ENCODE measurements at places on chromosomes 2 and 18. TPM values are rescaled to one million over a fixed set of nuclear protein-coding genes. Genes with fewer than 3 reads are reported as not detected.
A peak's percentile ranks its signal among the peaks of the same experiment; 100 is the strongest.

COPS7B gene
- total RNA-seq = 39.4 TPM

DNA sequence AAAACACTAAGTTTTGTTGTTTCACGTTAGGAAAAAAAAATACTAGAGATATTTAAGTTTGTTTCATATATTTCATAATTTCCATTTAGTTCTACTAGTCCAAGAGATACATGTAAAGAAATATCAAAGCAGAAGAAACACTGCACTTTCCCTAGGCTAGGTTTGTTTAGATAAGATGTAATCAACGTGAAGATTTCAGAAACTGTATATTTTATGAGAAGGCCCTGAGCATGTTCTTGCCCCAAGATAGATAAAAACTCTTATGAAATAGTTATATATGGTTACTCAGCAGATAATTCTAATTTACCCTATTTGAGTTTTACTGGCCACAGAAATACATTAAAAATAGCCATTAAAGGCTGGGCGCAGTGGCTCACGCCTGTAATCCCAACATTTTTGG is 143.6 kb upstream of the CBLN2 start:
- DNase-seq = no peak

GRCh38 chr18:56470406-56471351 is 167.7 kb downstream of the TXNL1 start:
- no peak for DNase-seq

- no peak for DNase-seq
Observed at GRCh38 chr2:35293261-35293660, 1062.3 kb upstream of the CRIM1 start.

DNA sequence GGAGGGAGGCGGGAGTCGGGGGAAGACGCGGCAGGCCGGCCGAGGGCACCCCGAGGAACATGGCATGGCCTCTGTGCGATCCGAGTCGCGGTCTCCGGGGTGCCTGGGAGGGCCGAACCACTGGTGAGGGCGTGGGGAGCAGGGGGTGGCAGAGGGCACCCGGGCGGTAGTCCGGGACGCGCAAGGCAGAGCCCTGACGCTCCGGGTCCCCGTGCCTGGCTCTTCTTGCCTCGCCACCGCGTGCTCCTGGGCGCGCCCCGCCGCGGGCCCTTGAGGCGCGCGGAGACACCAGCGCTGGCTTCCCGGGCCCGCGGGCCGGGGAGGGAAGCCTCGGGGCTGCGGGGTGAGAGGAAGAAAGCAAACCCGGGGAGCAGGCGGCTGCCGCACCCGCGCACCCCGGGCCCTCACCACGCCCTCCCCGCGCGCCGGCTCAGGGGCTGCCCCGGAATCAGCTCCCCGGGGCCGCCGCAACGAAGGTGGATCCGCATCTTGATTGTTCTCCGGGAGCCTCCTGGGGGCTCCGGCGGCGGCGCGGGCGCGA is 4.3 kb downstream of the SOX11 start:
- DNase-seq = peak; percentile 10

GRCh38 chr2:52861596-52861995 is 906.0 kb upstream of the CHAC2 start:
- peak; percentile 29 for DNase-seq

DNA sequence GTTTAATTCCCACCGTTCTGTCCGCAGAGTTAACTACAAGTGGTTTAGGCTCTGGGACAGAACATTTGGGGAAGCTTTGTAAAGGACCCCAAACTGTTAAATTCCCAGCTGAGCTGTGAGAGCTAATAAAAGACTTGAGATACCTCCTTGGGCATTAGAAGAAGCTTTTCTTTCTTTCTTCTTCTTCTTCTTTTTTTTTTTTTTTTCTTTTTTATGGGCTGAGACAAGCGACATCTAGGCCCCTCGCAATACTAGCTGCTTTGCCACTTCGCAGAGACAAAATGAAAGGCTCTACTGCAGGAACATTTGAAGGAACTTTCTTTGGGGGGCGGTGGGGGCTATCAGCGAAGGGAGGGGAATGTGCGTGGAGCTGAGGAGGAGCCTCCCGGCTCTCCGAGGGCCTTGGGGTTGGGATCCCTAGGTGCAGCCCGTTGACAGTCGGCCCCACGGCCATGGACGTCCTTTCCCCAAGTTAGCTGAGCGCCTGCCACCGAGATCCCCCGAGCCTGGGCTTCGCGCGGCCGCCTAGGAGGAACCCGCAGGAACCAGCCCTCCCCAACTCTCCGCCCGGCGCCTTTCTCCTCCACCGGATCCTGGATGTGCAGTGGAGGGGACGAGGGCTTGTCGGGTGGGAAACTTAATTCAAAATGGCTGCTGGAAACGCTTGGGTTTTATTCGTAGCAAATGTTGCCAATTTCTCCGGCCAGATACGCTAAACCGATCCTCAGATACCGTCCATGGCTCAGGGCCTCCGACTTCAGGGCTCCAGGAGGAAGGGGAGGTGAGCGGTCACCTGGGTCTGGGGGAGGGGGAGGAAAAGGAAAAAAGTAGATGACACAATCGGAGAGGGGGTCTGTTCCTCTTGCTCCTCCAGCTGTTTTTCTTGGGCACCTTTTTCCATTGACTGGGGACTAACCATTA is 4.2 kb downstream of the MEIS1 start:
- DNase-seq = peak; percentile 31

DNA sequence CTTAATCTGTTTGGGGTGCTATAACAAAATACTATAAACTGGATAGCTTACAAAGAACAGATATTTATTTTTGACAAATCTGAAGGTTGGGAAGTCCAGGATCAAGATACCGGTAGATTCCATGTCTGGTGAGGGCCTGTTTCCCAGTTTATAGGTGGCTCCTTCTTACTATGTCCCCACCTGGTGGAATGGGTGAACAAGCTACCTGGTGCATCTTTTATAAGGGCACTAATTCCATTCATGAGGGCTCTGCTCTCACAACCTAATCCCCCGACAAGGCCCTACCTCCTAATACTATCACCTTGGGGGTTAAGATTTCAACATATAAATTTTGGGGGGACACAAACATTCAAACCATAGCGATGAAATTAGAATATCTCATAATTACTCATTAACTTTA is 15.6 kb upstream of the NEMP2 start:
- DNase-seq = no peak

ANKRD53 gene
- total RNA-seq = not detected

DNA sequence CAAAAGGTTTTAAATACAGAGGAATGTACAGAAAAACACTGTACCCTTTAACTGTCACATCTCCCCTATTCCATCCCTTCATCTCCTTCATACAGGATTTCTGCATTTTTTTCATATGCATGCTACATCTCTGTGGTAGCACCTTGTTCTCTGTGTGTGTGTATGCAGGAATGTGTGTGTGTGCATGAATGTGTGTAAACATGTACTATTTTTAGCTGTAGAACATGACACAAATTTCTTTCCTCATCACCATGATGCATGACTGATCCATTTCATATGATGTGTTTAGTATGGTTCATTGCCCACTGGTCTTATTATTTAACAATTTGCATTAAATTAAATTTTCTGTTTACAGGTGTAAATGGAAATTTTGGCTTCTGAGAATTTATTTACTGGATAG is 21.5 kb upstream of the ZEB2 start:
- DNase-seq = no peak

DNA sequence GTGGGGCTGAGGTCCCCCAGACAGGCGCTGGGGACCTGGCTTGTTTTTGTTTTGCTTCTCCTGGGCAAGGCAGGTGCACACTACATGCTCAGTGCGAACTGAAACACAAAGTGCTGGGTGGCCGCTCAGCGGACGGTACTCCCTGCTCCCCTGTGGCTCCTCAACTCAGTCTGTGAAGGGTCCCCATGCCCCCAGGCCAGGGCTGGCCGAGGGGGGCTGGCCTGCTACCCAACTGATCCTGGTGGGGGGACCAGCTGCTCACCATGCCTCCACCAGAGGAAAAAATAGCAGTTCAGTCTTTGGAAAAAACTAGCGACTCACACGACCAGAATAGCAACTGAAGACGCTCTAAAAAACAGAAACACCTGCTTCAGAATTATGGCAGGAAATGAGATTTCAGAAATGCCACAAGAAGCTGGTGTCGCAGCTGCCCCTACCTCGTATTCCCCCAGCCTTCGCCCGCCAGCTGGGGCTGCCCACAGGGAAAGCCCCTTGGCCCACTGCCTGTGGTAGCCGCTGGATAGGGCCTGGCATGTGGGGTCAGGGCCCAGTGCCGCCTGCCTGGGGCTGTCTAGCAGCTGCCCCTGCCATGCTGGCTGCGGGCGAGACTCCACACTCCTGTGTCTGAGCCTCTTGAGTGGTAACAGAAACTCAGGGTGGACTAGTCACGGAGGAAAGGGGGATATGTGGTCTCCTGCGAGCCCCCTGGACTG is 43.7 kb downstream of the MEX3C start:
- DNase-seq = no peak

UGGT1 gene
- total RNA-seq = 77.6 TPM

SERPINB10 gene
- not detected for total RNA-seq

PAX8 gene
- 1.8 TPM for total RNA-seq

GRCh38 chr2:7674606-7675005 is 757.4 kb downstream of the RNF144A start:
- DNase-seq = no peak

DNA sequence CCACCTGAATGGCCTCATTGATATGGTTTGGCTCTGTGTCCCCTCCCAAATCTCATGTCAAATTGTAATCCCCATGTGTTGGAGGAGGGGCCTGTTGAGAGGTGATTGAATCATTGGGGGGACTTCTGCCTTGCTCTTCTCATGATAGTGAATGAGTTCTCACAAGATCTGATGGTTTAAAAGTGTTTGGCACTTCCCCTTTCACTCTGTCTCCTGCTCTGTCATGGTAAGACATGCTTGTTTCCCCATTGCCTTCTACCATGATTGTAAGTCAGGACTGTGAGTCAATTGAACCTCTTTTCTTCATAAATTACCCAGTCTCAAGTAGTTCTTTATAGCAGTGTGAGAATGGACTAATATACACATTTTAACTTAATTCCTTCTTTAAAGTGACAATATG is 146.8 kb upstream of the KCNJ3 start:
- no peak for DNase-seq

MPP4 gene
- 6.8 TPM for total RNA-seq

LBX2 gene
- total RNA-seq = 0.45 TPM

RAD51AP2 gene
- total RNA-seq = 0.17 TPM

RNF181 gene
- 285 TPM for total RNA-seq

DNA sequence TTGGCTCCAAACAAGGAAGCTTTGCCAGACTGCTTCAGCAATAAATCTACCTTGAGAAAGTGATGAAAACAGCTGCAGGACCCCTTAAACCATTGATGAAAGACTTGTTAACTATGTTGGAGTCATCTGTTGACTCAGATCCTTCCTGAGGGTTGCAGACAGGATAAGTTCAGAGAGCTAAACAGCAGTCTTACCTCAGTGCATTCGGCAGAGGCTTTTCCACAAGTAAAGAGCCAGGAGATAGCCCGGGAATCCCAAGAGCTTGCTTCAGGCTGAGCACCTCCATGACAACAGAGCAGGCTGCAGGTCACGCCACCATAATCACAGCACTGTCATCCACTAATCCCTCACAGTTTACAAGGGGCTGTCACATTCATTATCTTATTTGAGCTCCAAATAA is 23.7 kb downstream of the KIAA2012 start:
- no peak for DNase-seq

- DNase-seq = peak; percentile 92
Observed at GRCh38 chr2:8803658-8804379, 33.6 kb downstream of the KIDINS220 start.

GREB1L gene
- total RNA-seq = 4.0 TPM

GRCh38 chr2:15040429-15041084 is 408.0 kb downstream of the LRATD1 start:
- DNase-seq = no peak

DNA sequence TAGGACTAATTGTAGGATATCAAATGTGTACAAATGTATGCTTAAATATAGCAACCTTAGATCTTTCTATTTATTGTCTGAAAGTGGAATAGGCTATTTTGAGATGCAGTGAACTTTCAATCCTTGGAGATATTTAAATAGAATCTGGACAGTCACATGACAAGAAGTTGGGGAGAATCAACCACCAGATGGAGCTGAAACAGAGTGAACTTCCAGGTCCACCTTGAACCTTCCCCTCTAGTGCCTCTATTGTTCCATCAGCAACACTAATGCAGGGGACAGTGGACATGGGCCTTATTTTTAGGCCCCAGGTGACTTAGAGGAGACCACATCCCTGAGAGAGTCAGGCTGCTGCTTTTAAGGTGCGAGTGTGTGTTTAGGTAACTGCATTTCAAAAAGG is 37.0 kb upstream of the CRIM1 start:
- DNase-seq = no peak

OR6B2 gene
- total RNA-seq = not detected

- DNase-seq = no peak
Observed at GRCh38 chr2:168165397-168165796, 82.0 kb downstream of the STK39 start.

- DNase-seq = peak; percentile 44
Observed at GRCh38 chr2:191152482-191153240, 1.9 kb upstream of the STAT4 start.

FBLN7 gene
- 2.9 TPM for total RNA-seq

RESP18 gene
- not detected for total RNA-seq

- DNase-seq = no peak
Observed at GRCh38 chr2:147634826-147635225, 210.0 kb upstream of the ACVR2A start.

- DNase-seq = no peak
Observed at GRCh38 chr2:200482194-200482593, 27.7 kb downstream of the KCTD18 start.

DNA sequence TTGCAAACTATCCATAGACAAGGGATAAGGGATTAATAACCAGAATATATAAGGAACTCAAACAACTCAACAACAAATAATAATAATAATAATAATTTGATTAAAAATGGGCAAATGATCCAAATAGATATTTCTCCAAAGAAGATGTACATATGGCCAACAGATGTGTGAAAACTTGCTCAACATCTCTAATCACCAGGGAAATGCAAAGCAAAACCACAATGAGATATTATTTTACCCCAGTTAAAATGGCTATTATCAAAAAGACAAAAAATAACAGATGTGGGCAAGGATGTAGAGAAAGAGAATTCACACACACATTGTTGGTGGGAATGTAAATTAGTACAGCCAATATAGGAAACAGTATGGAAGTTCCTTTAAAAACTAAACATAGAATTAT is 26.9 kb downstream of the DNAH7 start:
- no peak for DNase-seq

DNA sequence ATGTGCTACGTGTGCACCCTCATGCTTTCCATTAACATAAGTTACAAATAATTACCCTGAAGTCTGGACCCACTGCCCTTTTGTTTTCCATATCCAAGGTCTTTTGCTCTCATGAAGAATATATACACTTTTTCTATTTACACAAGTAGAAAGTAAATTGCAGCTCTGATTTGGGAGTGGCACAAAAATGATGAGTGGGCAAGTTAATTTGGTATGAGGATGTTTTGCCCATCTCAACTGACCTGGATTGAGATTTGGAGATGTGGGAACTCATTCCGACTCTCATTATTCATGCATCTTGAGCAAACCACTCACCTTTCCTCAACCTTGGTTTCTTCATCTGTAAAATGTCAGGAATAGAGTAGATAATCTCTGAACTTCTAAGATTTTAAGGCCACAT is 53.6 kb upstream of the TMEM17 start:
- no peak for DNase-seq

Data from A172 (cell line).